ENCODE measurements at places on chromosomes 12 and 14.

DNA sequence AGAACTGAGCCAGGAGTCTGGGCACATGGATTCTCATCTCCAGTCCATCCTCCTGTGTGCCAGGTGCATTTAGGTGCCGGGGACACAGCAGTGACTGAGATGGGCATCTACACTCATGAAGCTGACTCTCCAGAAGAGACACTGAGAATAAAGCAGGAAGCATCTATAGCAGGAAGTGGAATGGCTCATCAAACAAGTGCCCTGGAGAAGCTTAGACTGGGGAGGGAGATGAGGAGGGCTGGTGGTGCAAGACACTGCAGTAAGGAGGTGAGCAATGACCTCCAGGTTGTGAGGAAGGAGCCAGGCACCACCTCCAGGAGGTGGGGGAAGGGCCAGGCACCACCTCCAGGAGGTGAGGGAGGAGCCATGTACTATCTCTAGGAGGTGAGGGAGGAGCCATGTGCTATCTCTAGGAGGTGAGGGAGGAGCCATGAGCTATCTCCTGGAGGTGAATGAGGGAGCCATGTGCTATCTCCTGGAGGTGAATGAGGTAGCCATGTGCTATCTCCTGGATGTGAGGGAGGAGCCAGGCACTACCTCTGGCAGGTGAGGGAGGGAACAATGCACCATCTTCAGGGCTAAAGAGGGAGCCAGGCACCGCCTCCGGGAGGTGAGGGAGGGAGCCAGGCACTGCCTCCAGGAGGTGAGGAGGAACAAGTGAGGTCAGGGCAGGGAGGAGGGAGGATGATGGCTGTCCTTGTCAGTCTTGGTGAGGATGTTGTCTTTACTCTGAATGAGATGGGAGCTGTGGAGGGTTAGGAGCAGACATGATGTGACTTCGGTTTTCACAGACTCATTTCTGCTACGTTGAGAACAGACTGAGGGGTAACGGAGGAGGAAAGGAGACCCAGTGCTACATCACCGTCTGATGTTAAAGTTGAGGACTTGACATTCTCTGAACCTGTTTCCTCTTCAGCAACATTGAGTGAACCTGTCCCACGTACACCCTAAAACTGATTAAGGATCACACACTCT is 961.9 kb upstream of the TMEM132C start:
- DNase-seq = no peak

- DNase-seq = no peak
Measured at GRCh38 chr12:52155048-52155868, 36.6 kb downstream of the KRT80 start.

GRCh38 chr12:26251600-26251999 is 56.2 kb downstream of the SSPN start:
- DNase-seq = no peak

- DNase-seq = no peak
Measured at GRCh38 chr12:21911832-21912231, 29.4 kb downstream of the ABCC9 start.

GRCh38 chr12:80217011-80217535 is 117.7 kb downstream of the OTOGL start:
- no peak for DNase-seq

GRCh38 chr12:125852116-125852515 is 786.9 kb downstream of the AACS start:
- no peak for DNase-seq

GRCh38 chr12:110583137-110584059 is at the start of gene PPTC7:
Gene PPTC7 (minus strand): TSS chr12:110583318. CDS start chr12:110583031, 287 bp downstream.
- peak; percentile 96 for DNase-seq

DNA sequence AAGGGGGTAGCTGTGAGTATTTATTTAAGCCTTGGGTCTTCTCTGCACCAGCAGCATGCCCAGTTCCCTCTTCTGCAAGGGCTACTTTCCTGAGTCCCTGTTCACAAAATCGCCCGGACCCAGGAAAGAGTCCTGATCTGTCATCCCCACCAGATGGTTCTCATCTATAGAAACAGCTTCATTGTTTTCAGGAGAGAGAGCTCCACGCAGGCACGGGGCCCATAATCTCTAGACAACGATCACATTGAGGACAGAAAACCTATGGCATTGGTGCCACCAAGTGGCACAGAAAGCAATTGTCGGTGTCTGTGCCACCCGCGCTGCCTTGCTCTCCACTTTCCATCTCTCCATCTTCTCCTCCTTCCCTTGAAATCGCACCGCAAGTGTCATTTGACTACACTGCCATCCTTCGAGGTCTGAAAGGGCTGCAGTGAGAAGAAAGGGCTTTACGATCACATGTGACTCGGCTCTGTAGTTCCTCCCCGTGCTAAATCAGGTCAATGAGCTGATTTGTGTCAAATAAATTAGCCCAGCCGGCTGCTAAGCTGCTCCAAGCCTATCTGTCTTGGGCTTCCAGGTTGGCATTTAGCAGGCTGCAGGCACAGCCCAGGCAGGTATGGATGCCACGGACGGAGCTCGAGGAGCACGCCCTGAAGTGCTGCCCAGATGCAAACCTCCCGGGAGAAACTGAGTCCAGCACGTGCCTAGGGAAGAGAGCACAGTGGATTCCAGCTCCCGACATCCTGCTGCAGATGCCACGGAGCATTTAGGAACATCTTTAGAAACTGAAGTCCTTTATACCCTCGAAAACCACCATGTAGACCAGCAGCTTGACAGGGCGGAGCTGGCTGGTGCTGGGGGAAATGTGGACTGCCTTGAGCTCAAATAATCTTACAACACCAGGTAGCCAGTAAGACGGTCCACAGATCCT is 28.8 kb downstream of the SPRING1 start:
- DNase-seq = peak; percentile 70

GRCh38 chr12:132366341-132366861 is 37.0 kb upstream of the GALNT9 start:
- no peak for DNase-seq

DNA sequence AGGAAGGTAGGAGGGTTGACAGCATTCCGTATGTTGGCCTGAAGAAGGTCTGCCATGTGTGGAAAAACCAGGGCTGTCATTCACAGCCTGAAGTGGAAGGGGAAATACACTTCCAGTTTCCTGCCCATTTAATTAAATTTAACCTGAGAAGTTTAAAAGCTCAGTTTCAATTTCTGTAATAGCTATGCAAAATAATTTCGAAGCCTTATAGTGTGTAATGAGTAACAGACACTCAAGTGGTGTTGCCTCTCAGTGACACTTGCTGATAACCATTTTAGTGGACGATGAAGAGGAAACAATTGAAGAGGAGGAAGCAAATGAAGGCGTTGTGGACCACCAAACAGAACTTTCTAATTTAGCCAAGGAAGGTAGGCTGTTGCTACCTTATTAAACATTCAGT is 44.8 kb downstream of the EP400 start:
- DNase-seq = no peak

DNA sequence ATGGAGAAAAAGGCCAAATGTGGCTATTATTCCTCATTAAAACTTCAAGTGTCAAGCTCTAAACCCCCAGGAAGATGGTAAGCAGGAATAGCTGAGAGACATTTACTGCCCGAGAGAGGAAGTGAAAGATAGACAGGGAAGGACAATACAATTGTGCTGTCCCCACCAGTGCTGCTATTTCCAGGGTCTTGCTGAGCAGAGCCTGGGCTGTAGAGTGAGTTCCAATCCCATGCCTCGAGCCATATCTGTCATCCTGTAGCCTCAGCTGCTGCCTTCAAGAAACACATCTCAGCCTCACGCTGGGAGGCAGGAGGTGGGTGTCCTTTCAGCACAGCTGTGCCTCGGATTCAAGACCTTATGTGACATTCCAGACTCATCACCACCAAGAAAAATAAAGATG is 114.0 kb downstream of the RPAP3 start:
- no peak for DNase-seq

DNA sequence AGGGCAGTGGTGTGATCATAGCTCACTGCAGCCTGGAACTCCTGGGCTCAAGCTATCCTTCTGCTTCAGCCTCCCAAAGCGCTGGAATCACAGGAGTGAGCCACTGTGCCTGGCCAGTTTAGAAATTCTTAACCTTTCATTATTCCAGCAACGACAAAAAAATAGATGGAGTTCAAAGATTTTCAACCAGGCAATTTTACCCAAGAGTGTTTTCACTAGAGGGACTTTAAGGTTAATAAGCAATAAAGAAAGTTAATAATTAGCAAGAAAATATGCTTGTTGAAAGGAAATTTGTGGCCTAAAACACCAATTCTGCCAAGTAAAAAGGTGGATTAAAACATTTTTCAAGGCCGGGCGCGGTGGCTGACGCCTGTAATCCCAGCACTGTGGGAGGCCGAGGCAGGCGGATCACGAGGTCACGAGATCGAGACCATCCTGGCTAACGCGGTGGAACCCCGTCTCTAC is 14.8 kb downstream of the CDKL1 start:
- no peak for DNase-seq

GRCh38 chr12:66453844-66454243 is 151.6 kb downstream of the HELB start:
- DNase-seq = no peak

- DNase-seq = no peak
Measured at GRCh38 chr12:121925358-121925695, 6.9 kb downstream of the CFAP251 start.

DNA sequence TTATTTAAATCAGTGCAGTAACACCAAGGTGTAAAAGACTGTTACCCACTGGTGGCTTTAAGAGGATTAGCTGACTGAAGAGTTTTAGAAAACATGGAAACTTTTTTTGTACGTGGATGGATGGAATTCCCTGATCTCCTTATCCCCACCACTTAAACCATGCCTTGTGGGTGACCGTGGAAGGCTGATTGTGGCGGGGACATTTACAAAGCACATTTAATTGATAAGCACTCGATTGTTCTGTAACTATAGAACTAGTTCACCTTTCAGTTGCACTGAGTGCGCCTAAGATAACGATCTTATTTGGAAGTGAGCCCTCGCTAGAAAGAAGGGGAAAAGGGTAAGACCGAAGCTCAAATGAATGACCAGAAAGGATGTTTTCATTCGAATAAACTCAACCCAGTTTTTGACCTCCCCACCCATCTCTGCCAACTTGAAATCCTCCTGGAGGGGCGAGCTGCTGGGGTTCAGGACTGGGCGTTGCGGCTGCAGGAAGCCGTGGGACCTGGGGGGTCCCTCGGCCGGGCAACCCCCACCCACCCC is 688 bp upstream of the RASSF3 start:
- no peak for DNase-seq

DNA sequence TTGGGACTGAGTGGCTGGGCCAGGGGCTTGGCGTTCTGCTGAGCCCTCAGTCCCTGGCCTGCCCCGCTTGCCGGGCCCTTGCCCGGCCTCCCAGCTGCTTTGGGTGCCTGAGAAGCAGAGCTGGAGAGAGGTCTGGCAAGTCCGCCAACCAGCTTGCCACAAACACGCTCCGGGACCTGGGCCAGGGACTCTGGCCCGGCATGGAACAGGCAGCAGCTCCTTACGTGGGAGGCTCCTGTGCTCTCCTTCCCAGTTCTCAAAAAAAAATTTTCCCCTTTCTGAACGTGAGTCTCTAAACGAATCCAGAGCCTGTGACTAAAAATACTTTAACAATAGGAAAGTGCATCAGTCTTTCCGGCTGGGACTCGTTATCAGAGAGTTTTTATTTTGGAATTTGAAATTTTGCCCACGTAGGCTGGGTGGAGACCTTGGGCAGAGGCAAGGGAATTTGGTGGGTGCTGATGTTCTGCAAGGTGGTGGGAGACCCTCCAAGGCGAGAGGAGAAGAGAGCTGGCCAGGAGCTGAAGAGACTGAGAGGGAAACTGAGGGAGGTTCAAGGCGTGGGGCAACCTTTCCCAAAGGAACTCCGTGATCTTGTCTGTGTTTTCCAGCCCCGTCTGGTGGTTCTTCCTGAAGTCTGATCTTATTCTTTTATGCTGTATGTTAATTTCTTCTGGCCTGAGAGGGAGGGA is 6.8 kb upstream of the NR4A1 start:
- DNase-seq = peak; percentile 88

- no peak for DNase-seq
Measured at GRCh38 chr12:70890895-70891832, 29.4 kb downstream of the PTPRR start.

DNA sequence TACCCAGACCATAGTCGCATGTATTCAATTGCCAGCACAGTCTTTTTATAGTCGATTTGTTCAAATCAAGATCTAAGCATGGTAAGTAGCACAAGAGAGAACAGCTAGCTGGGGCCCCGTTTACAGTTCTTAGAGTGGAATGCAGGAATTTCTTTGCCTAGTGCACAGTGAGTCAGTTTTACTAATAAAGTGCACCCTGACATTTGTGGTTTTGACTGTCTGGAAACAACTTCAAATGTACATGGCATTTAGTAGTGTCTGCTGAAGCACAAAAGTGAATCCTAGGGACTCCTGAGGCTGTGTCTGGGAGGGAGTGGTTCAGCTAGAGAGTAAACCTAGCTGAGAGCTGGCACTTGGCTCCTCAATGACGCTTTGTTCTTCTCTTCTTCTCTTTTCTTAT is 64.9 kb downstream of the TMX1 start:
- no peak for DNase-seq

- DNase-seq = no peak
Measured at GRCh38 chr12:89208661-89209096, 143.6 kb downstream of the DUSP6 start.

DNA sequence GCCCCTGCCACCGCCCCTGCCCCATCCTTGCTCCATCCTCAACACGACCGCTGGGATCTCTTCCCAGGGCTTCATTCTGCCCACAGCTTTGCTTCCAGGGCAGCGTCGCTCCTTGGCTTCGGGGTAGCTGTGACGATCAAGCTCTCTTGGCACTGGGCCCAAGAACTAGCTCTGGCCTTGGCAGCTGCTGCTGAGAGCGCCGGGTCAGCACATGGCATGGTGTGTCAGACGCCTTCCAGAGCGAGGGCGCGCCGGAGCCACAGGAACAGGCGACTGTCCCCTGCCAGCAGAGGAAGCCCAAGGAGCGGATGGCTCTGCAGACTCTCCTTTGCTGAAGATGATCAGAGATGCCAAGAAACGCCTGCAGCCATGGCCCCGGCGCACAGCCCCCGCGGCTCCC is 15.9 kb downstream of the RAB35 start:
- DNase-seq = no peak

DNA sequence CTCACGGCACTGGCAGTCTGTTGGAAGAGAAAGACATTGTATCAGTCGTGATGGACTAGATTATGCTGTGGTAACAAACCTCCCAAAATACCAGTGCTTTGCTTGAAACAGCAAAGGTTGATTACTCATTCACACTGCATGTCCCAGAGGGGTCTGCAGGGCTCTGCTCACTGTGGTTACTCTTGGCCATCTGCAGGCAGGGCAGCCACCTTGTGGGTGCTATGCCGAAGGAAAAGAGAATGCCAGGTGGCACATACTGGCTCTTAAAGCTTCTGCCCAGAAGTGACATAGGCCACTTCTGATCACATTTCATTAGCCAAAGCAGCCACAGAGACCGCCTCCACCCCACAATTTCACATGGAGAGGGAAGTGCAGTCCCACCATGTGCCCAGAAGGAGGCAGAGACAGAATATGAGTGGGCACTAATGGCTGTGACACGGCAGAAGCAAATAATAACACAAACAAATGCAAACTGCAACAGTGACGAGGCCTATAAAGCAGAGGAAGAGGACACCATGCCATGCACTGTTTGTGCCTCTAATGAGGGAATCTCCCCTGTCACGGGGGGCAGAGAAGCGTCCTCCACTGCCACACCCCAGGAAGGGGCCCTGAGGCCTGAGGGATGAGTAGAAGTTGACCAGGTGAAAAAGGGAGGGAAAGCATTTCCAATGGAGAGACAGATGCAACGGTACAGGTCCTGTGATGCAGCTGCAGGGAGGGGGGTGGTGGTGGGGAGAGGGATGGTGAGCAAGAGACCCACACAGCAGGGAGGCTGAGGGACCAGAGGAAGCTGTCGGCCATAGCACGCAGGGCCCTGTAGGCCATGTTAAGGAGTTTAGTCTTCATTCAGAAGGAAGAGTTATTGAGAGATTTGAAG is 51.7 kb upstream of the KICS2 start:
- no peak for DNase-seq

All from breast epithelium (tissue), 4 donors.